ENCODE measurements at places on chromosomes 12 and 14. TPM values are rescaled to one million over a fixed set of nuclear protein-coding genes. Genes with fewer than 3 reads are reported as not detected.

ANKRD9 gene
- 22.8 TPM for total RNA-seq

GRCh38 chr12:128019996-128020544 lies 246.9 kb upstream of the TMEM132C start:
- no peak overlapping the region for H3K4me3 ChIP-seq
- H3K4me1 ChIP-seq, result no peaks in the 10 kb centered on the region

DNA sequence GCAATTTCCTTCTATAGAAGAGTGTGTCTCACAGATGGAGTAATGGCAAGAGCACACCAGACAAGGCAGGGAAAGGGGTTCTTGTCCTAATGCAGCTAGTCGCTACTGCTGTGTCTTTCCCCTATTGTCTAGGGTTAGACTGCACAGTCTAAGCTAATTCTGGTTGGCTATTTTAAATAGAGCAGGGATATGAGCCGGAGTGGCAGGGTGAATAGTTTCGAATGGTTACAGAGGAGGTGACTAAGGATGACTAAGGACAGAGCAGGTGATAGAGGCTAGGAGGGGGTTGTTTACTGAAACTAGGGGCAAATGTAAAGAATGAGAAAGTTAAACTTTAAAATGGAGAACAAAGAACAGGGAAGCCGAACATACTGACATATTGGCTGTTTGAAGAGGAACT lies 25.6 kb upstream of the CPNE8 start:
- no peaks in the 10 kb centered on the region for H3K27me3 ChIP-seq
- H3K36me3 ChIP-seq, result no peaks in the 10 kb centered on the region
- no peak overlapping the region for H3K27ac ChIP-seq
- no peak overlapping the region for H3K4me3 ChIP-seq

DNA sequence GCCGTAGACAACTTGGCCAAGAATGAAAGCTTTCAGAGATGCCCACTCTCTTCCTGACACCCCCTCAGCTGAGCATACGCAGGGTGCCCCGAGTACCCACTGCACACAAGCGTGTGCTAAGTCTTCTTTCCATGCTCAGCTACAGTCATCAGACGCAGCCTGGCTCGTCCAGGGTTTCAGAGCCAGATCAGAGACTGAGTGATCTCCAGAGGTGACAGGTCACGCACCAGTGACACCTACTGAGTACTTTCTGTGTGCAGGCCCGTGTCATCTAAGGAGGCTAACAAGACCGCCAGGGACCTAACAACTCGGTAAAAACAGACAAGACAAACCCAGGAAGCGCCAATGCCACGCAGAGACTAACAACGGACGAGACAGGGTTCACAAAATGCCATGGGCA lies 25.1 kb downstream of the STX2 start:
- no peak overlapping the region for H3K4me3 ChIP-seq
- no peak for DNase-seq

DNA sequence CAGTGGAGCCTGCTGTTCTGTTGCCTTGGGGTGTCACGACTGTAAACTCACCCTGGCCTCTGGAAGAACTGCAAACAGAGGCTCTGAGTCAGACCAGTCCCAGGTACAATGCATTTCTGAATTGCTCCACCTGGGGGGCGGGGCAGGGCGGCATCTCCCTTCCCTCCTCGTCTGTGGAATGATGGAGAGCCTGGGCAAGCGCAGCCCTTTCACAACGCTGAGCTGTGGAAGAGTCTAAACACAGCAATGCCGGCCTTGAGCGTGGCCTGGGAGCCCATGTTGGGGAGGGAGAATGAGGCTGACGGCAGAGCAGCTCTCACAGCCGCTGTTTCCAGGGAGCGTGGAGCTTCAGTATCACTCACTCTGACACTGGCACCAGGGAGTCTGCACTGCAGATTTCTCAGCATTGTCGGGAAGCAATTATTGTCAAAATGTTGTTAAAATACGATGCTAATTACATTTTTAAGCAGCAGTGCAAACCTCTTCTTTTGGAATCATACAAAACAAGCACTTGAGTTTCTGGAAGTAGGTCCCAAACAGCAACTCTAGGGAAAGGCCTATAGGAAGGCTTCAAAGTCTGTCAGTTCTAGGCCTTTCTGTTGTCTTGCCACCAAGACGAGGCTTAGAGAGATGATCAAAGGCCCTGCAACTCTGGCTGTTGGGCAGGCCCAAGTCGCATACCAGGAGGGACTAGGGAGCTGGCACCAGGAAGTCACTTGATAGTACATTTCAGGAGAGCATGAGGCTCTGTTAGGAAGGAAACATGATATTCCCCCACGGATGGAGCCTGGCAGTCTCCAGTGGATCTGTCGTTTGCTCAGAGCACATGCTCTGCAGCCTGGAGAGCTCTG lies 244.0 kb upstream of the FKBP4 start:
- DNase-seq, result no peak
- no peak overlapping the region for H3K4me3 ChIP-seq
- no peaks in the 10 kb centered on the region for H3K27me3 ChIP-seq
- H3K36me3 ChIP-seq, result no peaks in the 10 kb centered on the region
- no peak overlapping the region for H3K27ac ChIP-seq

- H3K27me3 ChIP-seq, result no peaks in the 10 kb centered on the region
- H3K27ac ChIP-seq, result no peak overlapping the region
- no peak for DNase-seq
- H3K4me1 ChIP-seq, result no peaks in the 10 kb centered on the region
- no peak overlapping the region for H3K4me3 ChIP-seq
- H3K36me3 ChIP-seq, result no peaks in the 10 kb centered on the region
These were observed 185.6 kb upstream of the NAV3 start for GRCh38 chr12:77644915-77645605.

GRCh38 chr14:79395061-79395460 lies 816.2 kb downstream of the DIO2 start:
- no peak overlapping the region for H3K27ac ChIP-seq
- no peak overlapping the region for H3K4me3 ChIP-seq
- H3K27me3 ChIP-seq, result no peaks in the 10 kb centered on the region
- DNase-seq, result no peak
- H3K36me3 ChIP-seq, result no peaks in the 10 kb centered on the region

DNA sequence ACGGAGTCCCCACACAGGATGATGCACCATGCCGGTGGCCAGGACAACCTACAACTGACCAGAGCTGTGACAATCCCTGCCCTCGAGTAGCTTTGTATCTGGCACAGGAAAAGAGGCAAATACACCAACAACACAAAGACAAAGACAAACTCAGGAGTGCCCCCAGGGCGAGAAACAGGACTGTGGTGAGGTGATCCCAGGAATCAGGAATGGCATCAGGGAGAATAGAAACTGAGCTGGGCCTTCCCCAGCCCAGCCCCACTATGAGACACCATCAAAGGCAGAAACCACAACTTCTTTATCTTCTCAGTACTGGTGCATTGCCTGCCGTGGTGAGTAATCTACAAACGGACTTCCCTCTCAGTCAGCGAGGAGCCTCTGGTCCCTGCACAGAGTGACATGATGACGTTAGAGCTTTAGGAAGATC lies 157.7 kb downstream of the TTC7B start:
- H3K36me3 ChIP-seq, result no peaks in the 10 kb centered on the region
- H3K27me3 ChIP-seq, result no peaks in the 10 kb centered on the region
- no peak overlapping the region for H3K27ac ChIP-seq
- H3K4me1 ChIP-seq, result no peaks in the 10 kb centered on the region
